ENCODE measurements at places on chromosomes 12 and 14.
A peak's percentile ranks its signal among the peaks of the same experiment; 100 is the strongest.

DNA sequence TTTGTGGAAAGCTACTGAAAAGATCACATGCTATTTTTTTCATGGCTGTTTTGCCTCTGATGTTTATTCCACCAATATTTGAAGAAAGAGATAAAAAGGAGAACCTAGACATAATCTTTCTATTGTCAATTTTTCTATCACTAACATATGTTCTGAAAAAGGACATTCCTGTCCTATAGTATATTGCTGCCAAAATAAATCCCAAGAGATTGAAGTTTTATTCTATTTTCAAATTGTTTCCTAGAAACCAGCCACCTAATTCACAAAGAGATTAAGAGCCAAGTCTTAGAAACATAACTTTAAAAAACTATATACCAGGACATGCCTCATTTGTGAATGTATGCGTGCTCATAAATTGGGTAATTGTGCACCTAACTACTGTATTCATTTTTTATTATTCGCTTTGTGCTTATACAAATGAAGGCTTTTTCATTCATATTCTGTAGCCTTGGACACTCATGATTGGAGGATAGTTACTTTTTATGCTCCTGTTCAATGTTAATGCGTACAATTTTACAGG lies 200.7 kb downstream of the FUT8 start:
- no peak for DNase-seq

DNA sequence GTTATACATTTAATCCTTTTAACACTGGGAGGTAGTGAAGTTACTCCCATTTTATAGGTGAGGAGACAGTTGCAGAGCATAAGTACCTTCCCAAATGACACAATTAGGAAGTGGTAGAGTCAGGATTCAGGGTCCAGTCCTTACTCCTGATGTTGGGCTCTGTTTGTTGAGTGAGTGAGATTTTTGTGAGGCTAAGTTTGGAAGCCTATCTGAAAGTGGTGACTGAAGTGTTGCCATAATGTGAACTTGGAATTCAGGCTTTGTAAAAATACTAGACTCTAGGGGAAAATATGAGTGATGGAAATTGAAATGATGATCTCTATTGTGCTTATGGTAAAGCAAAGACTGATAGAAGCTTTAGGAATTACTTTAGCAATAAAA lies 2.2 kb downstream of the NUDT4 start:
- no peak for DNase-seq

DNA sequence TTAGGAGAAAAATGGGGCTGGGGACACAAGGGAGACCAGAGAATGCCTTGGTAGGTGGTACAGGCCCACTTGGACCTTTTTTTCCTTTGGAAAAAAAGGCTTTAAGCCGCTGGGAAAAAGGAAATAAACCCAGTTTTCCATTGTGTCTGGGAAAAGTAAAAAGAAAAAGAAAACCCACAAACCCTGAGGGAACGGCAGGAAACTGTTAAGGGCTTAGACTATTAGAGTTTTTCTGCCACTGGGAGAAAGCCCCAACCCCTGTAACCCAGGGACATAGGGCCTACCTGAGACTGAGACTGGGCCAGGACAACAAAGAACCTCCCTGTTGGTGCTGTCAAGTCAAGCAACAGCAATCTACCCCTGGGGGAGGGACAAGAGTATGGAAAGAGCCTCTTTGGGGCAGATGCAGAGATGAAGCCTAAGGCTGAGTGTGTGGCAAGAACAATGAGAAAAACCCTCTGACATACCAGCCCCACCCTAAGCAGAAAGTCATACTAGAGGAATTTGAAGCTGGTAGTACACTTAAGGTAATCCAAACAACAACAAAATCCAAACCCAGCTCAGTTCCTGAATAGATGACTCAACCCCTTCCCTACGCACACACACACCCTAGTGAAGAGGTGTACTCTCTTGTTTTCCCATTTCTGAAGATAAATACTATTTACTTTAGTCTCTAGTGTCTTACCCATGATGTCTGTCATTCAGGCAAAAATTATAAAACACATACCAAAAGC lies 22.8 kb downstream of the ATF1 start:
- no peak for DNase-seq

GRCh38 chr12:107967170-107967569 lies 161.9 kb upstream of the WSCD2 start:
- no peak for DNase-seq

GRCh38 chr14:76719666-76720065 lies 41.6 kb upstream of the VASH1 start:
- DNase-seq, result no peak

- DNase-seq, result no peak
Measured at GRCh38 chr12:101713059-101713682, 15.7 kb downstream of the CHPT1 start.

- DNase-seq, result no peak
Measured at GRCh38 chr12:88726806-88727720, 146.8 kb upstream of the KITLG start.

- no peak for DNase-seq
Measured at GRCh38 chr14:24881116-24881893, 168.6 kb downstream of the STXBP6 start.

DNA sequence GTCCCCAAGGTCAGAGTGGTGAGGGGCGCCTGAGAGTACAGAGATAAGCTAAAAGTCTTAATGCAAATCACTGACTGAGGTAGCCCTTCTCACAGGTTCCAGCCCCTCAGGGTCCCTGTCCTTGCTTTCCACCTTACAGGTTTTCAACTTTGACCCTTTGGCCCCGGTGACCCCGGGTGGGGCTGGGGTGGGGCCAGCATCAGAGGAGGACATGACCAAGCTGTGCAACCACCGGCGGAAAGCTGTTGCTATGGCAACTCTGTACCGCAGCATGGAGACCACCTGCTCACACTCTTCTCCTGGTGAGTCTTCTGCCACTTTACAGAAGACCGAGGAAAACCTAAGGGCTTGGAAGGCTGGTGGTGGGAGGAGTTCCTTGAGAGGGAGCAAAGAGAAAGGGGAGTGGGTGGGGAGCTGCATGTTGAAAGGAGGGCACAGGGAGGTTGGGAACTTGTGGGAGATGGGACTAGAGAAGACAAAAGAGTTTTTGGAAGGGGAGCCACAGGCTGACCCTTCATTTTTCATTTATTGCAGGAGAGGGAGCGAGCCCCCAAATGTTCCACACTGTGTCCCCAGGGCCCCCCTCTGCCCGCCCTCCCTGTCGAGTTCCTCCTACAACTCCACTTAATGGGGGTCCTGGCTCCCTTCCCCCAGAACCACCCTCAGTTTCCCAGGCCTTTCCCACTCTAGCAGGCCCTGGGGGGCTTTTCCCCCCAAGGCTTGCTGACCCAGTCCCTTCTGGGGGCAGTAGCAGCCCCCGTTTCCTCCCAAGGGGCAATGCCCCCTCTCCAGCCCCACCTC lies 2.4 kb downstream of the MBD6 start:
- DNase-seq, result no peak

DNA sequence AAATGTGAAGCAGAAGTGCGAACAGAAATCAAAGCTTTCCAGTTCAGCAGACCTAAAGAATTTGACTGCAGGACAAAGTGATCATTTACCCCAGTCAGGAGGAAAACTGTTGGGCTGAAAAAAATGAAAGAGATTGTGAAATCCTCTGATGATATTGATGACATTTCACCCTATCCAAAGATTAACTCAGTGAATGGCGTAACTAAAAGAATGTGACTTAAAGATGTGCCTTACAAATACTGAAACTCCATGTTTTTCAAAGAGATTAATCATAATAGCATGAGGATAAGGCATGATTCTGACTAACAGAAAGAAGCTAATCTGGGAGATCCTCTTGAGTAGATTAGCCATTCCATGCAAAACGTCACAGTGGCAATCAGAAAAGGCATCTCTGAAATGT lies 225.6 kb downstream of the DUSP6 start:
- no peak for DNase-seq

GRCh38 chr12:31732926-31733548 lies 4.2 kb upstream of the AMN1 start:
- DNase-seq, result no peak

GRCh38 chr12:130214686-130215395 lies 52.6 kb downstream of the FZD10 start:
- DNase-seq, result no peak

GRCh38 chr12:107311682-107312081 lies 218.3 kb upstream of the CRY1 start:
- DNase-seq, result no peak

DNA sequence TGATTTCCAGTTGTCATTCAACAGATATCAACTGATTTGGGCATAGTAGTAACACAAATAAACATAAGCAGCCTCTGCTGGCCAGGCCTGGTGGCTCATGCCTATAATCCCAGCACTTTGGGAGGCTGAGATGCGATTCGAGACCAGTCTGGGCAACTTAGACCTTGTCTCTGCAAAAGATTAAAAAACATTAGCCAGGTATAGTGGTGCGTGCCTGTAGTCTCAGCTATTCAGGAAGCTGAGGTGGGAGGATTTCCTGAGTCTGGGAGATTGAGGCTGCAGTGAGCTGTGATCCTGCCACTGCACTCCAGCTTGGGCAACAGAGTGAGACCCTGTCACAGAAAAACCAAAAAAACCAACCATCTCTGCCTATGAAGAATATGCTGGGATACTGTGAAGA lies 7.1 kb downstream of the METAP2 start:
- DNase-seq, result no peak

DNA sequence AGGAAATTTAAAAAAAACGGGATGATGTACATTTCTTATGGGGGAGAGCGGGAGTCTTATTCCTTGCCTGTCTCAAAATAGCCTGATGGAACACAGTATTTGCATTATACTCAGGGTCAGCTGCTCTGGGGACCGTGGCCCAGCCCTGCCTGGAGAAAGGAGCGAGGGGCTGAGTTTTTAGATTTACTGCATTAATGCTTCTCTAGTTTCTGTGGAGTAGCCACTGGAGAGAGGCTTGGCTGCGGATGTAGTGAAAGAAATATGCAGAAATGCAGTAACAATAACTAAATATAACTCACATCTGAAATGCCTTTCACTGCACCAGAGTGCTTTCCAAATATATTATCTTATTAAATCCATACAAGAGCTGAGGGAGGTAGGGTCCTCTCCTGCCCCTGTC lies 87.6 kb upstream of the MAP1LC3B2 start:
- no peak for DNase-seq

DNA sequence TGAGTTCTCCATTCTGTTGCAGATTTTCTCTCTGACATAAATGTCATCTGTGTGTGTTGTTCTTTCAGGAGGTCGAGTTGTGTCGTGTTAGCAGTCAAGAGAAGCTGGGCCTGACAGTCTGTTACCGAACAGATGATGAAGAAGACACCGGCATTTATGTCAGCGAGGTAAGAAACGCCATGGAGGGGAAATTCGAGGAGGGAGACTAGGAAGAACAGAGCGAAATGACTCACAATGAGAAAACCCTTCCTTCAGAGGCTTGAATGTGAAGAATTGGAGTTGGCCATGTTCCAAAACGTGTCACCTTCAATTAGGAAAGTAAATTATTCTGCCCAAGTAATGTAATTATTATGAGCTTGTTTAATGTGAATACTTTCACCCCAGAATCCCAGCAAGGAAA lies 364.5 kb downstream of the PDZRN4 start:
- DNase-seq, result no peak

- no peak for DNase-seq
Measured at GRCh38 chr12:130716969-130717366, 869 bp upstream of the RIMBP2 start.

- DNase-seq, result no peak
Measured at GRCh38 chr12:67623259-67623658, 25.3 kb upstream of the DYRK2 start.

DNA sequence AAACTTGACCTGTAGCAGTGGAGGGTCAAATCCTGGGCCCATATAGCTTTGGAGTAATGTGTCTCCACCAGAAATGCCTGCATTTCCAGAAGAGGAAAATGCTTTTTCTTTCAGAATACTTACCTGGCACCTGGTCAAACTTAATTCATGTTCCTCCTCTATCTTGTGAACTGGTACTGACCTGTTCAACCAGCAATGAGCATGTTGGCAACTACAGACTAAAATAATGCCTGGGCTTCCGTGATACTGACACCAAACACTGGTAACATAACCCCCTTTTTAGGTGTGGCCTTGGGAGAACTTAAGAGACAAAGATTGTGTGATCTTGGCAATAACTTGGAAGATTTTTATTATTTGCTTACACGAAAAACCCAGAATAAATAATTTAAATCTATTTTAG lies 23.8 kb upstream of the MGST1 start:
- DNase-seq, result no peak

- peak; percentile 28 for DNase-seq
Measured at GRCh38 chr12:92143686-92144630, 1.7 kb downstream of the BTG1 start.

DNA sequence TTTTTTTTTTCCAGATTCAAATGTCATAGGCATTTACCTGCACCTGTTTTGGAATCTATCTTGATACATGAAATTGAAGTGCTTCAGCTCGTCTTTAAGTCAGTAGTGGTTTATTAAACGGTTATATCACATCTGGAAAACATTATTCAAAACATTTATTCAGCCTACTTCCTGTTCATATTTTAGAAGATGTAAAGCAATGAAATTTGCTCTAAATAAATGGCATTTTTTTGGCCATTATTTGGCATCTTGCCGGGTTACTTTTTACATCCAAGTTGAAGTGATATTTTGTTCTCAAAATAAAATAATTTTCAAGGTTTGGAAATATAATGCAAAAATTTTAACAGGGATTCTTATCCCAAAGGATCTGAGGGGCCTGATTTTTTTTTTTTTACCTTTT lies 103.1 kb downstream of the EML1 start:
- no peak for DNase-seq

DNA sequence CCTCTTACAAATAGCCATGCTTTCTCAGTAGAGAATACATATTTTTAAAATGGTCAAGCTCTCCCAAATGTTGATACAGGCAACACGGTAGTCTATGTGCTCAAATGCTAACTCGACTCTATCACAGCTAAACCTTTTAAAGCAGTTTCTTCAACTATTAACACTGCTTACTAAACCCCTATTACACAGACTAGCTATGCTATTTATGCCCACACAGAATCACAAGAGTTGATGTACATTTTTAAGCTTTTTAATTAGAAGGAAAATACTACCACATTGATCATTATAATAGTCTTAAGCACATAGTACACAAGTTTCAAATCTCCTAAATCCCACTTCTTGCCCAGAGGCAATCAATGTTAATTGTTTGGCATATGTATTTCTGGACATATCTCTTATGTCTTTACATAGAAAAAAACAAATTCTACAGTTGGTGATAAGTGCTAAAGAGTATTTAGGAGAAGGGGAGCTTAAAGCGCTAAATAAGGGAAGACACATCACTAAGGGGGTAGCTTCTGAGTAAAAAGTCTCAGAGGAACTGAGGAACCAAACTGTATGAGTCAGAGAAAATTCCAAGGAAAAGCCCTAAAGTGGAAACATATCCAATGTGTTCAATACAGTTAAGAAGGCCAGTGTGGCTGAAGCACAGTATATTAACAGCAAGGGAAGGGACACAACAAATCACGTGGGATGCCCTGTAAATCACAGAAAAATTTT lies 13.7 kb downstream of the HNRNPC start:
- no peak for DNase-seq

- DNase-seq, result no peak
Measured at GRCh38 chr12:79659961-79660431, 30.8 kb downstream of the PAWR start.

DNA sequence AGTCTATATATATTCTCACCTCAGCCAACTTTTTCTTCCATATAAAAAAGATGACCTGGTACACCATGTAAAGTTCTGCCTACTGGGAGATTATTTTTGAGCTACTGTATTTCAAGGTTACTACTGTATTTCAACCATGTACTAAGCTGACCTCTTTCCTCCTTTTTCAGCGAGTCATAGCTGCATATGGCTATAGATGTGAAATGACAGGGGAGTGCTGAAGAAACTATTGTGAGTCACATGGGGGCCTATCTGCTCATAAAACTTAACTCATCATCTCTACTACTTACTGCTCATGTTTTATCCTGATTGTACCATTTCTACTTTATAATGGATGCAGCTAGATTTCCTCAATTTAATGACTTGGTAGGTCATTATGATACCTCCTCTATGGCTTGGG lies 571.4 kb upstream of the ATP2B1 start:
- DNase-seq, result no peak

Data from stimulated activated CD8-positive, alpha-beta memory T cell treated with anti-CD3 and anti-CD28 coated beads, Interleukin-7, amount 100 ng/mL, for 24 hours (primary cell).